ENCODE measurements at places on chromosomes 3 and 15.

GRCh38 chr3:139302801-139303113 lies 41.1 kb upstream of the MRPS22 start:
- DNase-seq, result no peak

DNA sequence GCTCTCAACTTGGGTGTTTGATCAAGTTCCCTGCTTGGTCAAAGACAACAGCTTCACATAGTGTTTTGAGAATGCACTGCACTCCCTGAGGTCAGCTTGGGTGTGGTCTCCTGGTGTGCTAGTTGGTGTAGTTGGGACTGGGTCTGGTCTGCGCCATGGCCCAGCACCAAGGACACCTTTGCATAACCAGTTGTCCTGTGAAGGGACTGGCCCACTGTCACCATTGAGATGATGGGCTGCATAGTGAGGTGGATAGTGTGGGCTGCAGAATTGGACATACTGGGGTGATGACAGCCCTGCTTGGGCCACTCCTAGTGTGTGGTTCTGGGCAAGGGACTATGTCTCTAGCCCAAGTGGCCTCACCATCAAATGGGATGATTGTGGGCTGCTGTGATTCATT lies 9.5 kb downstream of the RPSA start:
- DNase-seq, result no peak

- no peak for DNase-seq
Observed at GRCh38 chr3:136811701-136812100, 7.2 kb upstream of the SLC35G2 start.

DNA sequence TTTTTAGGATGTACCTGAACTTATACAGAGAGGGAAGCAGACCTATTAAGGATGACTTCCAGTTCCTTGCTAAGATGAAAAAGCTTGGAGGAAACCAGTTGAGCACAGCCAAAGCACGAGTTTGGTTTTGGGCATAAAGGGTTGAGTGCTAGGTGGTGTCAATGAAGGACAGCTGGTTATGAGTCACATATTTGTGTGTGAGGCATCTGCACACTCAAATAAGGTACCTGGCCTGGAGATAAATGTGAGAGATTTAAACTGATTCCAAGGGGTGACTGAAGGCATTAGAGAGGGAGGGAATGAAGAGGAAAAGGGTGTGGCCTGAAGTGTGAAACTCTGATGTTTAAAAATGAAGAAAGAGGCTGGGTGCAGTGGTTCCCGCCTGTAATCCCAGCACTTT lies 486.7 kb downstream of the DIPK2A start:
- DNase-seq, result no peak

GRCh38 chr15:40764629-40765103 lies 798 bp downstream of the GCHFR start:
- no peak for DNase-seq

DNA sequence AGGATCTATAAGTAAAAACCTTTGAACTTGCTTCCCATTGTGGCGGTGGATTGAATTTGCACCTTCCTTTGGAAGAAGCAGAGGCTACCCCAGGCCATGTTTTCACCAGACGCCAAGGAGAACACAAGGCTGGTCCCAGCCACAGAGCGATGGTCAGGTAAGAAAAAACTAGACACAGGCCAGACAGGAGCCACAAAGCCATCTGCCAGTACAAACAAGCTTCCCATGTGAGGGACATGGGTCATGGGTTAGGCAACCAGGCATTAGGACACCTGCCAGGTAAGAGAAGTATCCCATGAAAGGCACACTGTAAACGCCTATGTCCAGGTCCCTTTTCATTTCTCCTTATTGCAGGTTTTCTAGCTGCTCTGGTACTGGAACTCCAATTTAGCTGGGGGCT lies 190.2 kb downstream of the KLF13 start:
- no peak for DNase-seq

GRCh38 chr3:57637391-57637790 lies 40.2 kb upstream of the ARF4 start:
- no peak for DNase-seq

DNA sequence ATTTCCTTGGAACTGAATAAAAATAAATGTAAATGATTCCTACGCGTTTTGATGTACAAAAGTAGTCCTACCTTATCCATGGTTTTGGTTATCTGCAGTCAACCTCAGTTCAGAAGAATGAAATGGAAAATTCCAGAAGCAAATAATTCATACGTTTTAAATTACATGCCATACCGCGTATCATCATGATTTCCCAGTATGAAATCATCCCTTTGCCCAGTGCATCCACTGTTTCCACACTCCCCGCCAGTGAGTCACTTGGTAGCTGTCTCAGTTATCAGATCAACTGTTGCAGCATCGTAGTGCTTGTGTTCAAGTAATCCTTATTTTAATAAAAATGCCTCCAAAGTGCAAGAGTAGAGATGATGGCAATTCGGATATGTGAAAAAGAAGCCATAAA lies 9.1 kb upstream of the MFSD1 start:
- DNase-seq, result no peak

- no peak for DNase-seq
Observed at GRCh38 chr15:77532067-77532710, 100.5 kb downstream of the LINGO1 start.

DNA sequence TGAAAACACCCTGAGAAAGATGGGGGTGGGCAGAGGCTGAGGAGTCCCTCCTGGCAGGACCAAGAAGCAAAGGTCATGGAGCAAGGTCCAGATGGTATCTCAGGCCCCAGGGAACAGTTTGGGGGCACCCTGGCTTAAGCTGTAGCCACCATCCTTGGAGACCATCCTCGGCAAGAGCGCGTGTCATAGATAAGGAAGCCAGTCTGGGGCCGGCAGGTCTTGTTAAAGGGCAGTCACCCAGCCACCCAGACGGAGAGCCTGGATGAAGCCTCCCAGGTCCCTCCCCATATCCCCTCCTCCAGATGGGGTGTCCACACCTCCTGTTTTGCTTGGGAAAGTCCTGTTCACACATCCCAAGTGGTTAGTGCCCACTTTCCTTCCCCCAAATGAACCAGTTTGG lies 191.1 kb downstream of the KLF13 start:
- no peak for DNase-seq

GRCh38 chr3:189806171-189806951 lies 175.2 kb downstream of the TP63 start:
- DNase-seq, result no peak

DNA sequence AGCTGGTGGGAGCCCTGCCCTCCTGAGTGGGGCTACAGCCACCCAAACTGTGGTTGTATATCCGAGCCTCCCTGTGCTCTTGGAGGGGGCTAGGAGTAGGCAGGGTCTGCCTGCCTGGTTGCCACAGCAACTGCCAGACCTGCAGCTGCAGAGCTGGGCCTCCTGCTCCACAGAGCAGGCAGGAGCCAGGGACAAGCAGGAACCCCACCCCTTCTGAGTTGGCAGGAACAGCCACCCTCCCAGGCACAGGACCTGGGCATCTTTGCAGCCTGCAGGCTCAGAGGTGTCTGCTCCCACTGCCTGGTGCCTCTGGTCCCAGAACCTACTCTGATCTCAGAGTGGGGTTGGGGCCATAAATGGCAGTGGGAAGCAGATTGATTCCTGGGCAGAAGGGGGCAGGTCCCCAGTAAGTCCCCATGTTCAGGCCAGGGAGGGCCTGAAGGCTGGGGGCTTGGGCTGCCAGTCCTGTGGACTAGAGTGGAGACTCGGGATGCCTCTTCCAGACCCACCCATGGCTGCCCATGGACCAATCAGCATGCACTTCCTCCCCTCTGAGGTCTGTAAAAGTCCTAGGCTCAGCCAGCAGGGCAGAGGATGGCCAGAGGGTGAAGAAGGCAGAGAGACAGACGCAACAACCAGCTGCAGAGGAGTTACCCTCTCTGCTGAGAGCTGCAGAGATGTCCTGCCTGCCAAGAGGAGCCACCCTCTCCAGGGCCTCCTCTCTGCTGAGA lies 10.3 kb upstream of the LRRC31 start:
- no peak for DNase-seq

DNA sequence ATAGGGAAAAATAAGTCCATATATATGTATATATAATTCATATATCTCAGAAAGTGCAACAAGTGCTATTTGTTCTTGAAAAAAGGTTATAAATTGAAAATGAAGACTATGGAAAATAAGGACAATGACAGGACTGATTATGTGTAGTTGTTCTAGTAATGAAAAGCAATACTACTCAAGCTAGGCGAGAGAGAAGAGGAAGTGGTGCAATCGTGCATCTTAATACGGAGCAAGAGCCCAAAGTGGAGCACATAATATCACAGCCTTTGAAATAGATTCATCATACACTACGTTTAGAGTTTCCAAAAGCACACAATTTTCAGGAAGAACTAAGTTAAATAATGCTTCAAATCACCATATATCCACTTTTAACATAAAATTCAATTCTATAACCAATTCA lies 87.9 kb downstream of the ULK4 start:
- no peak for DNase-seq

DNA sequence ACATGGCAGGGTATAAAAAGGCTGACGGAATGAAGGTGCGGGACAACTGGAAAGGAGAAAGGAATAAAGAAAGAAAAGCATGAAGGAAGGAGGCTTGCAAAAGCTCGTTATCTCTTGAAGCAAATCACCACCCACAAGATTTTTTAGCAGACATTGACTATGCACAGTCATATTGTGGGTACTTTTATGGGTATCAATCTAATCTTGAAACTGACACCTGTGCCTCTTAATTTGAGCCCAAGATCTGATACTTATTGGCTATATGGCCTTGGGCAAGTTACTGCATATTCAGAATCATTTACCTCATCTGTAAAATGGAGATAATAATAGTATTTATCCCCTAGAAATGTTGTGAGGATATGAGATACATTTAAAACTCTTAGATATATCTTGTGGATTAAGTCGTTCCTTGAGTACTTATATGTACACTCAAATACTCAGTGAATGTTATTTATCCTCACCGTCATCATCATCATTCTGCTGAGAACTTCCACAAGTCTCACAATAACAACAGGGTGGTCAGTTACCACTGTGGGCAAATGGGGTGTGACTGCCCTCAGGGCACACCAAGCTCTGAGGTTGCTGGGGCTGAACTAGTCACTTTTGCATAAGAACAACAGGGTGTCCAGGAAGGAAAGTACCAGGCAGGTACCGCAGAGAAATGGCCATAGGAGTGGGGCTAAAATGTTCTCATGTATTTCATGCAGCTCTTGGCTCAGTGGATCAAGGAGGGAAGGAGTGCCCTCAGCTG lies 266.1 kb downstream of the SLC9A9 start:
- DNase-seq, result no peak

GRCh38 chr3:197080344-197080743 lies 50.7 kb upstream of the MELTF start:
- no peak for DNase-seq

GRCh38 chr3:52429779-52430415 lies 15.0 kb downstream of the SEMA3G start:
- peak; percentile 46 for DNase-seq

DNA sequence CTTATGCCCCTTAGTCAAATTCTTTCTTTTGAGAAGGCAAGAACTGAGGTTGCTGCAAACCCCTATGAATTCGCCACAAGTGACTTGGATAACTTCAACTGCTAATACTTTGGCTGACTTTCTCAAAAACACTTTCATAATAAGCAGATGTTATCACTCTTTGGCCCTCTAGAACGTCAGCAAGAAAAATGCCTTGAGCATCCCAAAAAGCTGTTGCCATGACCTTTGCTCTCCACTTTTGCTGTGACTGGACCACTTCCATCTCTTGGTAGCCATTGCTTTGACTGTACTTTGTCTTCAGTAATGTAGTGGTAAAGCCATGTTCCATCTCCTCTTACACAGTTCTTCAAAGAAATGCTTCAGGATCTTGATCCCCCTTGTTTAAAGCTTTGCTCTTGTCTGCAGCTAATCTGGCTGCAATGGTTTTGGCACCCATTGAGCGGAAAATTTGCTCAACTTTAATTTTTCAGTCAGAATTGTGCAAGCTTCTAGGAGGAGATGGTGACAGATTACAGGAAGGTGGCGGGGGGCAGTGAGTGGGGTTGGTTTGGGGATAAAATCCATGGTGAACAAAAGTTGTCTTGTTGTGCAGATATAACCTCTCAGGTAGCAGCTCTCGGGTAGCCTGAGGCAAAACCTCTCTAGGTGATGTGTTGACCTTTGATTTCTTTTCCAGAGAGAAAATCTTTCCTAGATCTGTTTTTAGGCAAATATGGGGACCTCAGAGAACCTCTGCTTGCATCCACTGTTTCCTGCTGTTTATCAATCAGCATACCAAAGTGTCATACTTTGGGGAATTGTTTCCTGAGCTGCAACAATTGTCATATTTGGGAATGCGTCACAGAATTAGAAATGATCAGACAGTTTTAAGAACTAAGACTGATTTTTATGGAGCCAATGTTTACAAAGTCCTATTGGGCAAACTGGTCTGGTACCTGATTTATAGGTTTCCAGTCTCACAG lies 83.6 kb downstream of the CCR1 start:
- DNase-seq, result no peak

GRCh38 chr3:149382101-149382467 lies 4.6 kb upstream of the TM4SF1 start:
- DNase-seq, result no peak

DNA sequence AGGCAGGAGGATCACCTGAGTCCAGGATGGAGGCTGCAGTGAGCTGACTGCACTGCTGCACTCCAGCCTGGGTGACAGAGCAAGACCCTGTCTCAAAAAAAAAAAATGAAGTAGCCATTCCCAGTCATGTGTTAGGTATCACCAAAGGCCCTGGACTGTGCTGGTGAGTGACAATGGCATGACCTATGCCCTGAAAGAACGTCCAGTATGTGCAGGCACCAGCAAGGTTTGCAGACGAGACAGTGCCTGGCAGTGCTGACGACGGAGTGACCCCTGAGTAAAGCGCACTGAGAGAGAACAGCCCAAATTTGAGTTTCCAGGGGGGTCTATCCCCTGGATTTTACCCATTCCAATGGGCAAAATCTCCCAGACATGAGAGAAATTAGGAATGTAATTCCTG lies 45.2 kb downstream of the RBPMS2 start:
- DNase-seq, result no peak

GRCh38 chr15:97745481-97746071 lies 214.9 kb upstream of the ARRDC4 start:
- no peak for DNase-seq

DNA sequence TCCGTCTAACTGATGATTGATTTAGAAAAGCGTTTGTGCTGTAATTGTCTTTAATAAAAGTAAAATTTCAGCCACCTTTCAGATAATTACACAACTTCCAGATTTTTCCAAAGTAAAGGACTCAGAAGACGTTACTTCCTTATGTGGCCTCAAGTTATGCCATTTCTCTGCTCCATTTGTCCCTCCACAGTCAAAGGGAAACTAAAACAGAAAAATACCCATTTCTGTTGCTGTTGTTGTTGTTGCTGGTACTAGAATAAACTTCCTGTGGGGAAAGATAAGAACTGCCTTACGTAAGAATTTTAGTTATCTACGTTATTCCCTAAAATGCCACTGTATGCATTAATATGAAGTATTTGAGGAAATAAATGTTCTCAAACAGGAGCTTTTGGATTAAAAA lies 153.9 kb downstream of the P3H2 start:
- DNase-seq, result no peak

GRCh38 chr3:129596194-129597086 lies 10.0 kb downstream of the PLXND1 start:
- DNase-seq, result peak; percentile 92

- DNase-seq, result no peak
Observed at GRCh38 chr3:117080872-117081271, 371.3 kb downstream of the TUSC7 start.

- DNase-seq, result no peak
Observed at GRCh38 chr3:179460260-179460659, 9.0 kb upstream of the GNB4 start.
